ENCODE measurements at places on chromosomes 7 and 10.

DNA sequence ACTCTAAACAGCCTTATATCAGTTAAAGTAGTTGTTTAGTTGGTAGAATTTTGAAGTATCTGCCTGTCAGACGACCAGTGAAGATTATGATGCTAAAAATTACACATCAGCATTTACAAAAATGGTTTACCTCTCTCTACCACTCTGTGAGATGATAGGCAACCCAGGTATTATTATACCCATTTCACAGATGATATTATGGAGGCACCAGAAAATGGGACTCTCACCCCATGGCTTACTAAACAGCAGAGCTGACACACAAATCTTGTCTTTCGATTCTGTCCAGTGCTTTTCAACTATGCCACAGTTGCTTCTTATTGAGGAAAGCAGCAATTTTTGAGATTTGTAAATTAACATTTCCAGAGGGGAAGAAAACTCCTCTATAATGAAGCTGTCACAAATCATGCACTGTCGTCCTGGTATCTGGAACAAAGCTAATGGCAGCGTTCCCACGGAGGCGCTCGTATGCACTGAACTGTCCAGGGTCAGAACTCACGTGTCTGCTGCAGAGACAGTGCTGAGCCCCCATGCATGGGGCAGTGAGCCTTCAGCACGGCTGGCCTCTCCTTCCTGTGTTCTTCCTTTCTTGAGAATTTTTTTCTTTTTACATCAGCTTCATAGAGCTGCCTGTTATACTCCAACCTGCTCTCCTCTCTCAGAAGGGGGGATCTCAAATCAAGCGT is 381.1 kb downstream of the SDK1 start:
- DNase-seq = no peak

DNA sequence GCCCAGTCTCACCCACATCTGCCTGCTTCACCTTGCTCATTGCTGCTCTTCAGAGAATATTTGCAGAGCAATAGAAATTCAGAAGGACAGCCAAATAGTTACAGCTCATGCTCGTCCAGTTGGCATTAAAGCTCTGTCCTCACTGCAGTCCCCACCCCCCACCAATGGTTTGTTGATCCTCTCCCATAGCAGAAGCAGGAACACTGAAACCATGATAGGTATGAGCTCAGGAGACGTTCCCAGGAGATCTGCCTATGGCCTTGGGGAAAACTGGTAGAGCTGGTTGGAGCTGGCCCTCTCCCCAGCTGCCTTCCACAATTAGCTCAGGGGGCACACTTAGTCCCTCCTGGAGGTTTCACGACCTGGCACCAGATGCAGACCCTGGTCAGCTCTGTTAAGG is 68.6 kb upstream of the KMT2C start:
- no peak for DNase-seq

GRCh38 chr10:120221873-120222485 is 235.0 kb upstream of the PLPP4 start:
- no peak for DNase-seq

- no peak for DNase-seq
These were observed 680.7 kb downstream of the SUGCT start for GRCh38 chr7:40815512-40815911.

DNA sequence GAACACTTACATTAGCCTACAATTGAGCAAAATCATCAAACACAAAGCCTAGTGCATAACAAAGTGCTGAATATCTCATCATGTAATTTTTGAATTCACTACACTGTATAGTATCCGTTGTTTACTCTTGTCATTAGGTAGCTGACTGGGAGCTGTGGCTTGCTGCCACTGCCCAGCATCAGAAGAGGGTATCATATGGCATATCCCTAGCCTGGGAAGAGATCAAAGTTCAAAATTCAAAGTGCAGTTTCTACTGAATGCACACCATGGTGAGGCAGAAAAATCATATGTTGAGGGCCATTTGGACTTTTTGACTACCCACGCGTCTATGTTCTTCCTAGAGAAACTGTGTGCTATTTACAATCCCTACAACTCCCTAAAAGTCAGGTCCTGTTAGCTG is 7.5 kb upstream of the ZC3HAV1 start:
- DNase-seq = no peak

DNA sequence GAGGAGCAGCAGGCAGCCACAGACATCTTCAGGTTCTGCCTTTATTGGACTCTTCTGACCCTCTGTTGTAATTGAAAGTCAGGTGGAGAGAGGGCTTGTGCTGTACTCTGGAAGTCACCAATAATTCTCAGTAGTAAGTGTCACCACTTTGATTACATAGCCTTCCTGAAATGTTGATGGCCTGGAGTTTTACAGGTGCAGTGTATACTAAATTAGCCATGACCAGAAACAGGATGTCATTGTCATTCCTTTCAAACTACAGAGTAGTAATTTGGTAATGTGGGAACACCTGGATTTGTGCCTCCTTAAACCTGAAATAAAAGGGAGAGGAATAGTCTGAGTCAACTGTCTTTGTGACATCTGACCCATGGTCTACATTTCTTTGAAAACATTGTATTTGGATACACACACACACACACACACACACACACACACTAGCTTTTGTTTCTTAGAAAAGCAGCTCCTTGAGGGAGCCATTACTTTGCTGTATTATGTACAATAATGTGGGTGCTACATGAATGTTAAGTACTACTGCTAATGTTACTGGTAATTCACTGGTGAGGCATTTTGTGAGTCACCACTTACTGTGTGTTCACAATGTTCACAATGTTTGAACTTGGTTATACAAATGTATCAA is 19.6 kb downstream of the ARL4A start:
- DNase-seq = no peak

DNA sequence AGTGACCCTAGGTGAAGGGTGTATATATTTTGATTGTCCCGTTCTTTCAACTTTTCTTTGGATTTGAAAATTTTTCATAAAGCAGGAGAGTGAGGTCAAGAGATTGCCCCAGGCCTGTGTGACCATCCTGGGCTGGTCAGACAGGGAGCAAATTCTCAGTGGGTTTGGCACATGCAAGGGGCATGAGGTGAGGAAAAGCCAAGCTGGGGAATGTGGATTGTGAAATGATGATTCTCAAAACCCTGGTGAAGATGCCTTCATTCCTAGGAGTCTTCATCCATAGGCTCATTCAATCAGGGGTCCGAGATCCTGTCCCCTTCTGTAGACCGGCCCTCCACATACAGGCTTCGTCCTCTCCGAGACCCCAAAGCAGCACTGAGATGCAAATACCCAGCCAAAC is 27.0 kb upstream of the FAM170B start:
- DNase-seq = no peak

DNA sequence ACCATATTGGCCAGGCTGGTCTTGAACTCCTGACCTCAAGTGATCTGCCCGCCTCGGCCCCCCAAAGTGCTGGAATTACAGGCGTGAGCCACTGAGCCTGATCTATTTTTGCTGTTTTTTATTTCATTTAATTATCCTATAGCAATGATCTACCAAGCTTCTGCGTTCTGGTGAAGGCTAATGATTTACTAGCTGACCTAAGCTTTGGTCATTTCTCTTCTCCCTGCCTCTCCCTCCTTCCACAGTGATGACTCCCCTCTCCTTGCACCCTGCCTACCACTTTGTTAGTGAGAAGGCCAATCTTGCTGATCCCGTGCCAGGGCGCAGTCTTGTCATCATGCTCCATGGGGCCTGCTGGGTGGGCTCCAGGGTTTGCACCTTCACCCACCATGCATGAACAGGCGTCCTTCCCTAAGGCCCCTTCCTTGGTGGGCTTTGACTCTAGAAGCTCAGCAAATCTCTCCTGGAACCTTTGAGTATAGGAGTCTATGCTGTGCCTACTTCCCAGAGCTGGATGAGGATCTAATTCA is 11.9 kb upstream of the ZCCHC24 start:
- no peak for DNase-seq

- no peak for DNase-seq
These were observed 151.6 kb upstream of the CACNA2D1 start for GRCh38 chr7:82595176-82595575.

- DNase-seq = no peak
These were observed 84.9 kb upstream of the TCERG1L start for GRCh38 chr10:131396121-131397050.

DNA sequence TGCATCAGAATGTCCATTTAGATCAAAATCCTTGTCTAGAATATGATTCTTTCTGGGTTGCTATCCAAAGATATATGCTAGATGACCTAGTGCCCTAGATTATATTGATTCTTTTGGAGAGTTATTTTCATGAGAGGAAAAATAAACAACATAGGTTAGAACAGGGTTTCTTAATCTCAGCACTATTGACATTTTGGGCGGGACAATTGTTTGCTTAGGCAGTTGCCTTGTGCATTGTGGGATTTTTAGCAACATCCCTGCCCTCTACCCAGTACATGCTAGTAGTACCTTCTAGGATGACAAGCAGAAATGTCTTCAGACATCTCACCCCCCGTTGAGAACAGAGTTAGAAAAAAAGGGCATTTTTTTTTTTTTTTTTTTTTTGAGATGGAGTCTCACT is 25.1 kb upstream of the LAMB1 start:
- no peak for DNase-seq

GRCh38 chr7:115208710-115209560 is 287.0 kb downstream of the MDFIC start:
- DNase-seq = no peak

- DNase-seq = no peak
These were observed 159.1 kb downstream of the CREB5 start for GRCh38 chr7:28571405-28571804.

- no peak for DNase-seq
These were observed 47.4 kb upstream of the FAM180A start for GRCh38 chr7:135795846-135796570.

DNA sequence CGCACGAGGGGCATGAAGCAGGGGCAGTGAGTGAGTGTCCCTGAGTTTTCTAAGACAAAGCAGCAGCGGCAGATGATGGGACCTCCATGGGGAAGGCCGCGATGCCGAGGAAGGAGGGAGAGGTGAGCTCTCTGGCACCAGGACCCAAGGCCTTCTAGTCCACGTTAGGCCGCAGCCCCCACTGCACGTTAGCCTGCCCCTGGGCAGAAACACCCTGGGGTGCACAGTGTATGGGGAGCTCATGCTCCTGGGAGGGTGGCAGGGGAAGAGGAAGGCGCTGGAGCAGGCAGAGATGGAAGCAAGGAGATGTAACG is 97.3 kb upstream of the IKZF1 start:
- DNase-seq = no peak

DNA sequence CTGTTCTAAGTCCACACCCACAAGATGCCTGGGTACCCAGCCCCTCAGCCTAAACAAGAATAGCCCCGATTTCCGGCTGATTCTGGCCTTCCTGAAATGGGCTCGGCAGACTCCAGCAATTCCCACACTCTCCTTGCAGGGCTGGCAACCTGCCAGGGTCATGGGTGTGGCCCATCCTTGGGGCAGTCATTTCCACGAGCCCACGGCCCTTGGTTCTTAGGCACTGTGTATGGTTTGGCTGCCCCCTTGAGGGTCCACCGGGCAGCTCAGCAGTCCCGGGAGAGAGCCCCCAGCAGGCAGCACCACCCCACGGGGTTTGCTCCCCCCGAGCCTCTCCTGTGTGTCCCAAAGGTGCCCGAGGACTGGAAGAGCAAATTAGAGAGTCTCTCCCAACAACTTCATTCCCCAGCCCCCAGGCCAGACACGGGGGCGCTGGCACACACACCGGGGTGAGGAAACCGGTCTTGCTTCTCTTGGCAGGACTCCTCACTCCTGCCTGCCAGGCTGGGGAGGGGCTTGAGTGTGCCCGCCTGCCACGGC is 142.2 kb downstream of the EMX2 start:
- DNase-seq = no peak

GRCh38 chr7:82430500-82431465 is 12.8 kb downstream of the CACNA2D1 start:
- DNase-seq = no peak

DNA sequence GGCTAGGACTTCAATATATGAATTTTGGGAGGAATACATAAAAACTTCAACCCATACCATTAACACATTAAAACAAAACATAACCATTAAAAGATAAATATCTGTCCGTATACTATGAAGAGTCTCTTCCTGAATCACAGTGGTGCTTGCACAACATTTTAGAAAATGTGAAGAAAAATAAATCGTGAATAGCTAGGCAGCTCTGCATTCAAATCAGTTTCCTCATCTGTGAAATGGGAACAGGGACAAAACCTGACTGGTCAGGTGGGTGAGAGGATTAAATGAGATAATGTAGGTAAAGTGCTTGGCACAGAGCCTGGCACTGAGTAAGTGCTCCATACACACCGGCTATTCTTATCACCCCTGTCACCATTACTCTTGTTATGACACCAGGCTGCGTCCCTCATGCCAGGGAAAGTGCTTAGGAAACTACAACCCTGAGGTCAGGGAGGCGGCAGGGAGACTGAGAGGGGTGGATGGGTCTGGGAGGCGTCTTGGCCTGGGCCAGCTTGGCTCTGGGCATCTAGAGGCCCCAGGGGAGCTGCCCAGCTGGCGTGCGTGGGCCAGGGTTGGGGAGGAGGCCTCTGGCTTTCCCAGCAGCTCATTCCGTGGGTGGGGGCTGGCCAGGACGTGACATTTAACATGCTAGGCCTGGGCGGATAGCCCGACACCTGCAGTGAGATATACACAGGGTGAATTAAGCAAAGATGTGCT is 78.3 kb downstream of the SH3PXD2A start:
- DNase-seq = no peak

GRCh38 chr7:12578930-12579640 is 8.6 kb downstream of the SCIN start:
- no peak for DNase-seq

DNA sequence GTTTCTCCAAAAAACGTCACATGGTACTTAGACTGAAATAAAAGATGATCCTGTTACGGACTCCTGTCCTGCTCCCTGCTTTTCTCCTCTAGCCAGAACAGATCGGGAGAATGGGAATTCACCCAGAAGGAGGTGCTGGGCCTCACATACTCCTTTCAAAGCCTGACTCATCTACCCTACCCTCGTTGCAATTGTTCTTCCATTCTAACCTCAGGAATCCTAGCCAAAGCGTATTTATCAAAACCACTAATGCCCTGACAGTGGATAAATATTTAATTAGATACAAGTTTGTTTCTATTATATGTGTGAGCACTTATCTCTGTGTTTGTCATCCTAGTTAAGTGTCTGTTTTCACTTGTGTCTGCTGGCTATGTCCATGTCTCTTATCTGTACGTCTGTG is 21.7 kb downstream of the ZCWPW1 start:
- DNase-seq = no peak

DNA sequence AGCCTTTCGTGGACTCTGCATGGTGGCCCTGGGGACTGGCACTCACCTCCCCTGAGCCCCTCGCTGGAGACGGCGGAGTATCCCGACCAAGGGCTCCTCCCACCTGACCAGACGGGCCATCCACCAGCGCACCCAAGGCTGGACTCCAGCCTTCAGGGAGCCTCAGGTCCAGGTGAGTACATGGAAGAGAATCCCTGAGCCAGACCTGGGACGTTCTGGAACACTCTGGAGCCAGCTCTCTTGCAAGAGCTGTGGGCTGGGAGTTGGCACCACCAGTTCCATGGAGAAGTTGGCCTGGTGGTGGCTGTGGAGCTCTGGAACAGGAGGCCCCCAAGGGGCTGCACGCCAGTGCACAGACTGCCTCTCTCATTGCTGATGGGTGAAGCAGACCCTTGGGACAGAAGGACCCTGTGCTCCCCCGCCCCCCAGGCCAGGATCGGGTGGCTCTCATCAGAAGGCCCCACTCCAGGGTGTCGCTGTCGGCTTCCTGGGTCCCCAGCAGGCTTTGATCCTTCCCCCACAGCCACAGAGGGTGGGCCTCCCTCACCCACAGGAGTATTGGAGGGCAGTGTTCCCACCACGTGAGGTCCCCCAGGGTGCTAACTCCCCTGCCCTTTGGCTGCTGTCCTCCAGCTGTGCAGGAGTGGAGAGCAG is 189.9 kb downstream of the EBF3 start:
- no peak for DNase-seq

Measured in stimulated activated CD8-positive, alpha-beta memory T cell treated with anti-CD3 and anti-CD28 coated beads, Interleukin-12 subunit alpha, Interleukin-12 subunit beta, amount 100 ng/mL, for 4 hours (primary cell).